ENCODE measurements at places on chromosomes 5 and 9.

GRCh38 chr5:93850311-93850710 is 108.9 kb upstream of the POU5F2 start:
- DNase-seq = no peak

DNA sequence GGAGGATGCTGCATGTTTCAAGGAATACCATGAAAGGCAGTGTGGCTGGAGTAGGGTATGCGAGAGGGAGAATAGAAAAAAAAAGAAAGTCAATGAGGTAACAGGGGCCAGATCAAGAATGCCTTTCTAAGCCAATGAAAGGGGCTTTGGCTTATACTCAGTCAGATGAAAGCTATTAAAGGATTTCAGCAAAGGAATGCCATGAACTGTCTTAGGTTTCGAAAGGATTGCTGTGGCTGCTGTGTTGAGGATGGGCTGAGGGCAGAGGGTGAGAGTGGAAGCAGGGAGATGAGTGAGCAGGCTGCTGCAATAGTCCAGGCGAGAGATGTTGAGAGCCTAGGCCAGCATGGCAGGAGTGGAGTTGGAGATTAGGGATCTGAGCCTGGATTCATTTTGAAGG is 135.4 kb upstream of the CKMT2 start:
- no peak for DNase-seq

- DNase-seq = no peak
Observed at GRCh38 chr9:109100543-109101201, 19.1 kb downstream of the TMEM245 start.

DNA sequence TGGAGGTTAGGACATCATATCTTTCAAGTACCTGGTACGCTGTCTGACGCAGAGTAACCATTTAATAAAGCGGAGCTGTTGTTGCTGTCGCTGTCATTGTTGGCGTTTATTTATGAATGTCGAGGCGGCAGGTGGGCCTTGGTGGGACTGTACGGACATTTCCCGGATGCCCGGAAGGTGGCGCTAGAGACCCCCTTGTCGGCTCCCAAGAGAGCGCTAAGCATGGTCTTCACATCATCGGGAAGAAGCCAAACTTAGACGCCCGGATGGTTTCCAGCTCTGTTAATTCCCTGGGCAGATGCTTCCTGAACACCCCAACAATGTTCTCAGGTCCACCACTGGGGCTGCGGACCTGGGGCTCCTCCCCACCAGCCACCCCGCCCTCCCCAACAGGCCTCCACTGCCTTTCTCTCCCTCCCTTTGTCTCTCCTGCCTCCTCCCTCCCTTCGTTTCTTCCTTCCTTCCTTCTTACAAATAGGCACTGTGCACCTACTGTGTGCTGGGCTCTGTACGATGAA is 54.1 kb downstream of the DUSP1 start:
- no peak for DNase-seq

DNA sequence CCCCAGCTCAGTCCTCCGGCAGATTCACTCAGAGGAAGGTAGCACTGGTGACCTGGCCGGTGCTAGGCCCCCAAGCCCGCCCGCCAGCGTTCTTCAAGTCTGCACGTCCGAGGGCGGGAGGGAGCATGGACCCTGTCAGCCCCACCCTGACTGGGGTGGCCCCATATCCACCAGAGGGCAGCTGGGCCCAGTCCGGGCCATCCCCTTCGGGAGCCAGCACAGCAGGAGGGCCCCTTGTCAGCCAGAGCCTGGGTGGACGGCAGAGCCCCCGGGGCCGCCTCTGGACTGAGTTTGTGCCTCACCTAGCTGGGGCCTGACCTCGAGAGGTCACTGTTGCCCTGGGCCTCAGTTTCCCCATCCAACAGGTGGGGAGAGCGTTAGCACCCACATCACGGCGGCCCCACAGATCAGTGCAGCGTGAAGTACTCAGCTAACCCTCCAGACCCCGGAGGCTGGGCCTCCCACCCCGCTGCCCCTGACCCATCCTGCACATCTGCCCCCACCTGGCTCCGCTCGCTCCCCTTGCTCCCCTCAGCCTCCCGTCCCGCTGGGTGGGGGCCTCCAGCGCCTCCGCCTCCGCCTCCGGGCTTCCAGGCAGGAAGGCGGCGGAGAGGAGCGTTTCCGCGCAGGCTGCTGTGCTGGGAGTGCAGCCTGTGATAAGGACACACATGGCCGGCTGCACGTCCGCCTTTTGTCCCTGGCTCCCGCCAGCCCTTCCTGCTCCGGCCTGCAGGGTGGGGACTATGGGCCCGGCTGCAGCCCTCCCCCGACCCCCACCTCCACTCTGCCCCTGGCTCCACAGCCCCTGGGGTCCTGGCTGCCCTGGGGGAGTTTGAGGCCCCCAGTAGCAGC is 16.6 kb upstream of the EGFL7 start:
- peak; percentile 56 for DNase-seq

DNA sequence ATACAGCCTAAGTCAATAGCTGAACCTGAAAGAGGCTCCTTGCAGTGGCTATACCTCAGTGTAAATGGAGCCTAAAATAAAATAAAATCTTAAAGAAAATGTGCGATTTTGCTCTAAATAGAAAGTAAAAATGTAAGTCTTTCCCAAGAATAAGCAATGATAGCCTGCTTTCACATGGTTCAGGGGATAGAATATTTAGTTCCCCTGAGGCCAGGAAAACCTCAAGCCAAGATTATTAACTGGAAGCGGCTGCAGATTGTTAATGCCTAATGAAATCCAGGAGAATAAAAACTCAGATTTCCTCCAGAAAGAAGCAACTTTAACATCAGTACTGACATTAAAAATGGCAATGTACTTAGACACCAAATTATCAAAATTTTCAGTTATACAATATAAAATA is 463.7 kb downstream of the CYLC2 start:
- DNase-seq = no peak

DNA sequence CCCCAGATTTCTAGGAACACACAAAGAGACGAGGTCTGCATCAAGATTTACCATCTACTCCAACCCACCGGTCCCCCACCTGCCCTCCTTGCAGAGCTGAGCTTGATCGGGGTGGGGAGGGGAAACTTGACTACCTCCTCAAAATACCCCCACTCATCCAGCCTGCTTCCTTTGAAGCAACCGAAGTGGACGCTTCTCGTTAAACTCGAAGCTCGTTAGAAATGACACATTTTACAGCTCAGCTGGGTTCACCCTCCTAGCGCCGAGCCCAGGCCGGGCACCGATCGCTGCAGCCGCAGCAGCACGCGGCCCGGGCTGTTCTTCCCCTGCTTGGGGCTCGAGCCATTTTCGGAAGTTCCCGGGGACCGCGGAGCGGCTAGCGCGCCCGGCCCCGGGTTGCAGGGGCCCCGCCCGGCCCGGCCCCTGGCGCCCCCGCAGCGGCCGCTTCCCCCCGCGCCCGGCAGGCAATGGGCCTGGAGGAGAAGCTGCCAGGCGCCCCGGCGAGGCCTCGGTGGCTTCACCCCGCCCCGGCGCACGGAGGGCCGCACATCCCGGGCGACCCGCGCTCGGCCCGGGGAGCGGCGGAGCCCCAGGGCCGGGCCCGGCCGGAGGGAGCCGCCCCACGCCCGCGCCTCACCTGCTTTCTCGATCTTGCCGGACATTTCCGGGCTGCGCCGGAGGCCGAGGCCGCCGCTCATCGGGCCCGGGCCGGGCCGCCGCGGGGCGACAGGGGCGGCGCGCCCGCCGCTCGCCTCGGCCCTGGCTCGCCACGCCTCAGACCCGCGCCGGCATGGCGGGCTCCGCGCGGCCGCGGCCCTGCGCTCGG is 530 bp downstream of the RAPGEF1 start:
- DNase-seq = no peak

DNA sequence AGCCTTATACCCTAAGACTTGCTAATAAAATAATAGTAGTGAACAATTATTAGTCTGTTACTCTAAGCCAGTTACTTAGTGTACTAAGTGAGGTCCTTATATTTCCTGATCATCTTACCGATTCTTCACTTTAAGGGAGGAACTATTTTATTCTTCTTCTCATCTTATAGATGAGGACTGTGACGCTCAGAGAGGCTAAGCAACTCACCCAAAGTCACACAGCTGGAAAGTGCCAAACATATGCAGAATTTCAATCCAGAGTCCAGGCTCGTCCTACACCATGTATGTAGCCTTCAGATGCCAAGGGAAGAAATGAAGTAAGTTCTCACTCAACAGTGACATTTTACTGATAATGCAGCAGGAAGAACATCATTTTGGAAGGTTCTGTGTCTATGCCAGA is 34.4 kb upstream of the ARAP3 start:
- DNase-seq = no peak

DNA sequence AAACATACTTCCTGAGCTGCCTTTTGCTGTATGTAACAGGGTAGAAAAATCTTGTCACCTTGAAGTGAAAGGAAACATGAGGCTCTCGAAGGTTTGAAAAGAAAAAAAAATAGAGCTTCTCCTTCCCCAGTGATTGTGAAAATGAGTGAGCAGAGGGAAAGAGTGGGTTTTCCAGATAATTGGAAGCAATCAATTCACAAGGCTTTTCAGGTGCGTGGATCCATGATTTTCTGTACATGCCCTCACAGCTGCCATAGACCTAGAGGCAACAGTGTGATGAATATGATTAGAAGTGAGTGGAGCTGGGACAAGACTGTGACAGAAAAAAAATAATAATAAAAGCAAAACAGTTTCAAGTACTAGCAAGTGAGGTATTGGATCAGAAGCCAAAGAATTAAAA is 1422.5 kb upstream of the CDH6 start:
- DNase-seq = no peak

GRCh38 chr5:17249029-17249634 is 31.7 kb downstream of the BASP1 start:
- DNase-seq = no peak

DNA sequence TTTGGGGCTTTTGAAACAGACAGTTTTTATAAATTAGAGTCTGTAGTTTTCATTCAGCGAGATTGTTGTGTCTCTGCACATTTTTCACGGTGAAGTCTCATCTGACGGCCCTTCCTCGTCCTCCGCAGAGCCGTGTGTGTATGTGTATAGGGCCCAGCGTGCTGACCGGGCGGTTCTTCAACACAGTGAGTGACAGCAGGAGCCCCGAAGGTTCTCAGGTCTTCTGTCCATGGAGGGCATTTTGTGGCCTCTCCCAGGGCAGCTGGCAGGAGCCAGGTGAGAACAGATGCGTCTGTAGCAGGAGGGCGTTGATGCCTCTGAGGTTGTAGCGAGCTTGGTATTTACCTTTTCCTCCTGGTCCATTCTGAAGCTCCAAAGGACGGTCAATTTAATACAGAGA is 116.0 kb upstream of the LPCAT1 start:
- no peak for DNase-seq

DNA sequence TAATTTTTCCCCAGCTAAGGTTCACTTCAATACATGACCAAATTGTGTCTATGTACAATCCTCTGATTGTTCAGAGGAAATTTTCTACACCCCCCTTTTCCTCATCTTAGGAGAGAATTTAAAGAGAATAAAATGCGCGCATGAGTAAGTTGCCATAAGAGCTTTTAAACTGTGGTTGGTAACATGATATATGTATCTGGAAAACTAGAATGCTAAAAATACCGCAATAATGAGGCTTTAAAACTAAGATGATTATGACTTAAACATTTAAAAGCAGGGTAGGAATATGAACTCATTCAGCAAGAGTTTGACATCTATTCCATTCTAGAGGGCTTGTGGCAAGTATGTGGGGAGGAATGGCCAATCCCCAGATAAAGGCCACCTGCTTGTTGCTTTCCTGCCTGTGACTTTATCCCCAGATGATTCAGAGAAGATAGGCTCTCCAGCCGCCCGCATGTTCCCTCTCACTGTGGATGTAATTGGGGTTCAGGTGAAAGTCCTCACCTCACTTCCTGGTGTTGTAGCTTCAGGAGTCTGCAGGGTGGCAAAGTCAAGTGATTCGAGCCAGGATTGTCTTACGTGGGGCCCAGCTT is 26.5 kb upstream of the BASP1 start:
- no peak for DNase-seq

DNA sequence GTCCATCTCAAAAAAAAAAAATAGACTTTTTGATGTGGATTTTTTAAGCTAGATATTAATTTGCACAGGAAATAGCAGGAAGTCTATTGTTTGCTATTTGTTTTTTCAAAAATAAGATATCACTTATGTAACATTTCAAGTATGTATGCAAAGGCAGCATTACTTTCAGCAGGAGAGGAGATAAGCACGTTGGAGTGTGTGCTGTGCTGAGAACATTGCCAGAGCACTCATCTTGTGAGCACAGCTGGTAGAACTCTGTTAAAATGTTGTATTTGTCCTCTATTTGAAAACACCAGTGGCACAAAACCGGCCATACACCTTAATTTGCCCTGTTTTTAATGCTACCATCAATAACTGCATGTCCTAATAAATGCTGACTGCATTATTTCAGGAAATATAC is 1061.9 kb upstream of the CDH18 start:
- no peak for DNase-seq

- no peak for DNase-seq
Observed at GRCh38 chr5:38670878-38671277, 114.4 kb upstream of the LIFR start.

DNA sequence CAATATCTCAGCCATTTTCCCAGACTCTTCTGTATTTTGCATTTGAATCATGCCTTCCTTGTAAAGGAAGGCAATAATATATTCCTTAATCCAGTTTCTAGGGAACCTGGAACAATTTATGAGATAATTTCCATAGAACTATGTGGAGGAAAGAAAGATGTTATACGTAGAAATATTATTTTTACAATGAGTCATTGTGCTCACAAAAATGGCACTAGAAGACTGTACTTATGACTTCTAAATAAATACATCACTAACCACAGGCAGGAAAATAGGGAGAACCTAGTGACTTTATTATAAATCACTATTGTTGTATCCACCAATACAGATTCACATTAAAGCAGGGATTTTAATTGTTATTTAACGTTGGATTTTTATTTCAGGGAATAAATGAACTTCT is 87.6 kb downstream of the FBXO38 start:
- DNase-seq = no peak

GRCh38 chr5:161278739-161279660 is 267.5 kb downstream of the GABRB2 start:
- DNase-seq = no peak

GRCh38 chr5:57696825-57697570 is 214.4 kb upstream of the ACTBL2 start:
- no peak for DNase-seq

- no peak for DNase-seq
Observed at GRCh38 chr9:137454145-137454596, 5.0 kb downstream of the NSMF start.

GRCh38 chr5:131302506-131302905 is 38.7 kb downstream of the CDC42SE2 start:
- no peak for DNase-seq

GRCh38 chr5:154374264-154374663 is 71.5 kb upstream of the SAP30L start:
- no peak for DNase-seq

DNA sequence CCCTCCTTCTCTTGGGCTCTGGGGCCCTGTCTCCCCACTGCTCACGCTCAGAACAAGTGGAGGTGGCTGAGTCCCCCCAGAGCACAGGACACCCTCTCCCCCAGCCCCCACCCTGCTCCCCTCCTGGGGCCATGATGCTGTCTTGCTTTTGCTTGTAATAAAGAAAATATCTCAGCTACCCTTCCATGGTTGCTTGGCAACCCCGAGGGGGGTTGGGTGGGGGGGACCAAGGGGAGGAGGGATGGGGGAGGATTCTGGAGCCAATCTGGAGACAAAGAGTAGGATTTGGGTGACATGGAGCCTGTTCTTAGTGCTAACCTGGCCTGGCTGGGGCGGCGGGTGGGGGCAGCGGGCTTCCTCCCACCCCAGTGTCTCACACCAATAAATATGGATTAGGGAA is 16.1 kb upstream of the CERCAM start:
- DNase-seq = no peak

GRCh38 chr9:111839387-111839786 is 44.6 kb upstream of the SHOC1 start:
- no peak for DNase-seq

All from GF-D8 (cell line).